ENCODE measurements at places on chromosomes 2 and 18.
A peak's percentile ranks its signal among the peaks of the same experiment; 100 is the strongest.

- DNase-seq: no peak
Observed at GRCh38 chr2:73297151-73297559, 3.8 kb upstream of the EGR4 start.

DNA sequence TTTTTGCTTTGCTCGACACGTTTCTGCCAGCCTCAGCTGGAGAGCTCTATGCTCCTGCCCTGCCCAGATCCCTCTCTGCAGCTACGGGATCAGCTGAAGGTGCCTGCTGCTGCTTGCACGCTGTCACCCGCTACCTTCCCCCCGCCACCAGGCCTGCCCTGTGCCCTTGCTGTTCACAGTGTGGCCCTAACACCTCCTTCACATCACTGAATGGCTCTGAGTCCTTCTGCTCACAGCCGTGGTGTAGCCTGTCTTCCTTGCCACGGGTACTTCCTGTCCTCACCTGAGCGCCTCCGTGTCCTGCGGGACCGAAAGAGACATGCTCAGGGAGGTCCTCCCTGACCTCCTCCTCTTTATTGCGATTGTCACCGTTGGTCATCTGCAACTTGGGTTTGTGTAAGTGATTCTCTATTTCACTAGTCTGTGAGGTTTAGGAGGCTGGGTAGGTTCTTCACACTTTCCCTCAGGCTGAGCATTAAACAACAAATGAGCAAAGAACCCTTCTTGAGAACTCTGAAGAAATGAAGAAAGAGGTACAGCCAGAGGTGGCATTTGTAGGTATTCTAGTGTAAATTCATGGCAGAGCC is 127.5 kb downstream of the NCK2 start:
- DNase-seq: no peak

- no peak for DNase-seq
Observed at GRCh38 chr2:61471905-61472805, 1.3 kb upstream of the USP34 start.

- no peak for DNase-seq
Observed at GRCh38 chr2:181223234-181223633, 234.0 kb upstream of the ITGA4 start.

GRCh38 chr2:38146907-38147307 is 71.0 kb upstream of the CYP1B1 start:
- no peak for DNase-seq

GRCh38 chr2:150485114-150485870 is 2.2 kb downstream of the RND3 start:
- peak; percentile 19 for DNase-seq

GRCh38 chr18:11091746-11092145 is 57.6 kb downstream of the PIEZO2 start:
- DNase-seq: no peak

- no peak for DNase-seq
Observed at GRCh38 chr2:74906395-74906794, 52.0 kb upstream of the POLE4 start.

DNA sequence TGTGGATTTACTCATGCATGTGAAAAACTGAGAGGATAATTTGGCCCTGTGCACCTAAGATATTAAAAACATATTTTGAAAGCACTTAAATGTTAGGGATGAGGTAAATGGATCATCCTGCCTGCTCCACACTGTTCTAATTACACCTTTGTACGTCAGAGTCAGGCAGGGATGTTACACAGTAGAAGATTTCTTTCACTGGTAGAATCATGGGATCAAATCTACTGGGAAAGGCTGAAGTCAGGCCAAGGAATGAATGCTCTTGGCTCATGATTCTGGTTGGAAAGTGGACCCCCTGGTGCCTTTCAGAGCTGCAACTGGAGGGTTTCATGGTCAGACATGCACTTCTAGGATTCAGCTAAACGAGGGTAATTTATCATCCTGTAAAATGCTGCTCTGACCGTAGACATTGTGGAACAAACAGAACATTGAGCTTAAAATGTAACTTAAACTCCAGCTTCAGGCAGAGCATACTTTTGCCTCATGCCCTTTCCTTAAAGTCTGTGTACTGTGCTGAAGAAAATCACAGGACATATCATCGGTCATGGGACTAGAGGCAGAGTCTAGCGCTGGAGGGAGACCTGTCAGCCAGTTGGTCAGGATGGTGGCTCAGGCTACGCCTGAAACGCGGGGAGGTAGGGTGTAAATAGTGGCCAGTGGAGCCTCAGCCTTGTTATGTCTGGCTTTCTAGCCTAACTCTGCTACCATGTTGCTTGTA is 4.9 kb downstream of the KCNE4 start:
- DNase-seq: no peak

GRCh38 chr2:11314487-11314886 is 29.9 kb downstream of the ROCK2 start:
- no peak for DNase-seq

GRCh38 chr18:76353046-76353445 is 142.0 kb downstream of the ZNF516 start:
- no peak for DNase-seq

- no peak for DNase-seq
Observed at GRCh38 chr2:100957996-100958653, 44.0 kb upstream of the RPL31 start.

GRCh38 chr2:31049916-31050588 is 88.2 kb downstream of the GALNT14 start:
- no peak for DNase-seq

DNA sequence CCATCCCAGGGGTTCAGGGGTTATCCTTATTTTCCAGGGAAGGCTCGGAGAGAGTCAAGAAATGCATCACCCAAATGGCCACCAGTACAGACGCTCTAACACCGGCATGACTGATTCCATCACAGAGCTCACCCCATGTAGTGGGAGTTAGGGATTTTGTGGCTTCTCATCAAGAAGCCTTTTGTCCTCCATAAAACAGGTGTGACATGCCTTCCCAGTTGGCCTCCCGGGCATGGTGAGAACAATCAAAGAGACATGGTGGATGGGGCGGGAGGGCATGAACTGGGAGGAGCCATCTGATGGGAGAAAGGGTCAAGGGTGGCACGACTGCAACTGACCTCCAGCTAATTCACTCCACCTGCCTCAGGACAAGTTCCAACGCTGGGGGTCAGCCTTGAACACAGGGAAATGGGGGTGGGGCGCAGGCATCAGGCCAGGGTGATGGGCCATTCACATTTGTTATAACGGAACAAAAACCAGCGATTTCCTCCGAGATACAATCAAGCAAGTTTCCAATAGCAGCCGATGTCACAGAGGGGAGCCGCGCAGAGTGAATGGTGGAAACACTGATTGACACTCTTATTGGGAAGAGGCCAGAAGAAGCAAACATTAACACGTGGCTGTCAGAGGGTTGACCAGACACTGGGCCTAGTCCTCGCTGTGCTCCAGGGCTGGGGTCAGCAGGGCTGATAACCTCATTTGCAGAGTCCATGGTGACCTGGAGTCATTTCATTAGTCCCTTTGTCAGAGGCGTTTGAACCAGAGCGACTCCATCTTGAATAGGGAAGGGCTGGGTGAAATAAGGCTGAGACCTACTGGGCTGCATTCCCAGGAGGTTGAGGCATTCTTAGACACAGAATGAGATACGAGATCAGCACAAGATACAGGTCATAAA is 80.5 kb upstream of the HPCAL1 start:
- DNase-seq: no peak

DNA sequence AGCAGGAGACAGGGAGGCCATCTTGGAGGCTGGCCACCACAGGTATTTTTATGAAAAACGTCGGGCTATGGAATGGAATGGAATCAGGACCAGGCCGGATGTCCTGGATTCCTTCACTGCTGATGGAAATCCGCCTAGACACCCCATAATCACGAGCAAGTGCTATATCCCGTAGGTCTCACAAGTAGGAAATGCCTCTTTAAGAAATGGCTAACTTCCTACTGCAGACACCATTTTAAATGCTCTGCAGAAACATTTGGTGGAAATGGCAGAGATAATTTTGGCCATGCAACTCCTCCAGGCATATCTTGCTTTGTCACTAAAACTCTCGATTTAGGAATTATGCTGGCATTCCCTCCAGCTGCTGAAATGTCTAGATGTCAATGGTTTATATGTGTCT is 18.0 kb downstream of the ID2 start:
- DNase-seq: no peak

GRCh38 chr2:5123582-5124196 is 568.5 kb upstream of the SOX11 start:
- DNase-seq: no peak

GRCh38 chr2:123073371-123073770 is 951.7 kb upstream of the CNTNAP5 start:
- DNase-seq: no peak

- no peak for DNase-seq
Observed at GRCh38 chr2:181807526-181807925, 84.0 kb upstream of the ITPRID2 start.

DNA sequence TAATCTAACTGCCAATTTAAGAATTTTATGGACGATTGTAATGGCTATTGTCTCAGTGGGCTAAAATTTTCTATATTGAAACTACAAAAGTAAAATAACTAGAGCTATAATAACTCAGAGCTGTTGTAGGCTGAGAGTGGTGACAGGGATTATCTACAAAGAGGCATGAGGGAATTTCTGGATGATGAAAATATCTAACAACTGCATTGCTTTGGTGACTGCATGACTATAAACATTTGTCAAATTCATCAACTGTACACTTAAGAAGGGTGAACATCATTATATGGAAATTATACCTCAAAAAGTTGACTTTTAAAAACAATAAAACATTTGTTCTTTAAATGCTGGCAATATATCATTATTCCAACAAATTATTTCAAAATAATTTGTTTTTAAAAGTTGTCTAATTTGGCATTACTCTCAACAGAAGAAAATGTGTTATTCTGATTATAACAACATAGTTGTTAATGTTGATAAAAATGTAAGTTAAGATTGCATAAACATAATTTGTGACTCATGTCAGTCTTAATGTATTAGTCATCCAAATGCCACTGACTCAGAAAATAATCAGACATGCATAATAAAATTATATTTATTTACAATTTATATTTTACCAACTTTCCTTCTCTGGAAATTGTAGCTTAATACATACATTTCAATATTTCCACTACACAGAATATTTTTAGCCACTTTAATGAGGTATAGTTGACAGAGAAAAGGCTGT is 865.1 kb upstream of the VRK2 start:
- no peak for DNase-seq

DNA sequence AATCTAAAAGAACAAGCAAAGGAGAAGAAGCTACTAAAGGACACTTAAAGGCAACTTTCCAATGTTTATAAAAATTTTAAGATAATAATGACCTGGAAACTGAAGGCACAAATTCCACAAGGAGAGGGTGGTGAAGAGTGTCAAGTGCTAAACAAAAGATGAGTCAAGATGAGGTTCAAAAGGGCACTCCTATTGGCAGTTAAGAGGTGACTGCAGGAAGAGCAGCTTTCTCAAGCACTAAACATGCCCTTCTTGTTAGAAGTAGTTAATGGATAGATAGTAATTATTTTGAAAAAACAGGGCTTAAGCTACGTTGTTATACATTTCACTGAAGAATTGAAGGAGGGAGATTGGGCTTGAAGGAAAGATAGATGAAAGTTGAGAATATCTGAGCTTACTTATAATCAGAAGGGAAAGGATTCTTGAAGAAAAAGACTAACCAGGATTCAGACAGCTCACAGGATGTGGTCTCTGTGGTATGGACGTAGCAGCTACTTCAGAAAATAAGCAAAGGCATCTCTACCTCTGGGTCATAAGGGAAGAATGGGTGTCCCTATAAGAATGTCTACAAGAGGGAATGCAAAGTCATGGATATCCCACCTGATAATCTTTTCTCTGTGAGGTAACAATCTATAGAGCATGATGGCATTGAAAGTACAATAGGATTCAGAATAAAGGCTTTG is 454.7 kb upstream of the SLC39A10 start:
- no peak for DNase-seq

GRCh38 chr18:50619861-50620275 is 60.0 kb downstream of the MAPK4 start:
- no peak for DNase-seq

- DNase-seq: no peak
Observed at GRCh38 chr2:176639671-176640070, 370.4 kb downstream of the MTX2 start.

DNA sequence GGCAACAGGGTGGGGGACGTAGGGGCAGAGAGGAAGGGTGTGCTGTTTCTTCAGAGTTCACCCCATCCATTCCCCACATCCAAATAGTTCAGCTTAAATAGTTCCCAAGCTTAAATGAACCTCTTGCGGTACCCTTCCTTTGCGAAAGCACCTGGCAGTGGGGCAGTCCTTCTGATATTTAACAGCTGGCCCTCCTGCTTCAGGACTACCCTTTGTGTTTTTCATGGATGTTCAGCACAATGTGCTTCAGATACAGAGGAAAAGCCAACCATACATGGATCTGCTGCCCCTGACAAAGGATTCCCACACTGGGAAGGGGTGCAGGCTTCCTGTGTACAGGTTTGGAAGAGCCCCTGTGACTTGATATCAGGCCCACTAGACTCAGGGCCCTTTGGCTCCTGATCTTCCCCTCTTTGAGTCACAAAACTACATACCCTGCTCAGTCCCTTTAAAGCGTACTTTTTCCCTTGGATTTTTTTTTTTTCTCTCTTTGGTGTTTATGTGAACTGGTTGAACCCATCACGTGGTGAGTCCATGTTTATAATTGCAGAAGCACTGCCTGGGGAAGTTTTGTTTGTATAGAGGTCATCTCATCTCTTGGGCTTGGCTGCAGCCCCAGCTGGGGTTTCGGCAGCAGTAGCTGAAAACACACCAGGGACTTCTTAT is 45.3 kb upstream of the IGFBP5 start:
- peak; percentile 43 for DNase-seq

- DNase-seq: no peak
Observed at GRCh38 chr2:29562319-29562718, 359.1 kb downstream of the ALK start.

- no peak for DNase-seq
Observed at GRCh38 chr18:50458796-50459195, 84.0 kb downstream of the SKA1 start.

DNA sequence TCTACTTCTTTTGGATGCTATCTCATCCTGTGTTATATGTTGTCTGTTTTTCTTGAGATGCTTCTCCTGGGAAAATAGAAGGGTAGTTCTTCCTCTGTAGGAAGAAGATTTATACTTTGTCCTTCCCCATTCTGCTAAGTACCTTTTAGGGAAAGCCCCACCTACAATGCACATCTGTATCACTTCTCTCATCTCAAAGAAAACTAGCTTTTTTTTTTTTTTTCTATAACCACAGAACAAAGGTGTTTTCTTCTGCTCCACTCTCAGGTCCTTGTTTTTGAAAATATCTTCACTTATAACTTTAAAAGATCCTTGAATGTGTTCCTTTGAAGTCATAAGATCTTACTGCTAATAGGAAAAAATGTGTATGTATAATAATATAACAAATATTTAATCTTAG is 30.8 kb downstream of the CCDC150 start:
- no peak for DNase-seq

- no peak for DNase-seq
Observed at GRCh38 chr2:176137252-176137580, 7.7 kb downstream of the HOXD8 start.

GRCh38 chr2:10629819-10630532 is 59.8 kb downstream of the NOL10 start:
- DNase-seq: no peak

GRCh38 chr2:86623494-86624266 is at the start of gene RNF103:
Gene RNF103 (minus strand): TSS chr2:86623865. CDS start chr2:86622886, 979 bp downstream.
- DNase-seq: peak; percentile 44

All from NCI-H2029 treated with DMSO at 0.1 percent for 48 hours (cell line).